ENCODE measurements at places on chromosomes 2 and 18. TPM values are rescaled to one million over a fixed set of nuclear protein-coding genes. Genes with fewer than 3 reads are reported as not detected.

VRK2 gene
- 26.1 TPM for total RNA-seq

ATP6V1B1 gene
- 2.7 TPM for total RNA-seq

POLR1A gene
- total RNA-seq: 20.3 TPM

CTLA4 gene
- total RNA-seq: not detected

NR4A2 gene
- 3.0 TPM for total RNA-seq

TSPYL6 gene
- not detected for total RNA-seq

GPR35 gene
- 0.50 TPM for total RNA-seq

KCNF1 gene
- 47.2 TPM for total RNA-seq

MRPL33 gene
- total RNA-seq: 349 TPM

OTOF gene
- 0.10 TPM for total RNA-seq

EPB41L5 gene
- total RNA-seq: 4.1 TPM

ZNF2 gene
- total RNA-seq: 2.8 TPM

GCG gene
- total RNA-seq: not detected

ALK gene
- total RNA-seq: not detected

UPP2 gene
- total RNA-seq: not detected

NT5C1B gene
- total RNA-seq: not detected

DUSP2 gene
- total RNA-seq: 0.41 TPM

RGPD3 gene
- total RNA-seq: 0.18 TPM

NHEJ1 gene
- total RNA-seq: 15.2 TPM

DCDC2C gene
- total RNA-seq: 0.38 TPM

ABCB11 gene
- total RNA-seq: not detected

IL36B gene
- total RNA-seq: 0.17 TPM

BBS5 gene
- total RNA-seq: 7.3 TPM

BOLL gene
- not detected for total RNA-seq

MROH2A gene
- total RNA-seq: 0.26 TPM

REG3A gene
- total RNA-seq: not detected

GPR75 gene
- 1.6 TPM for total RNA-seq

SLC1A4 gene
- 10.3 TPM for total RNA-seq

UGT1A5 gene
- total RNA-seq: not detected

GALNT3 gene
- not detected for total RNA-seq

RNMT gene
- 17.6 TPM for total RNA-seq

NGEF gene
- total RNA-seq: 20.3 TPM

PRSS56 gene
- 0.21 TPM for total RNA-seq

C2orf78 gene
- not detected for total RNA-seq

CSRNP3 gene
- total RNA-seq: not detected

VAMP5 gene
- not detected for total RNA-seq

PAX8 gene
- 0.85 TPM for total RNA-seq

RASGRP3 gene
- 1.1 TPM for total RNA-seq

CCL20 gene
- 4.2 TPM for total RNA-seq

DOK6 gene
- total RNA-seq: not detected

ANKRD30BL gene
- not detected for total RNA-seq

LRRTM4 gene
- total RNA-seq: not detected

RAB1A gene
- 231 TPM for total RNA-seq

ZSWIM2 gene
- not detected for total RNA-seq

SH2D6 gene
- 1.5 TPM for total RNA-seq

RFX8 gene
- total RNA-seq: not detected

AMER3 gene
- total RNA-seq: not detected

CD302 gene
- total RNA-seq: 2.1 TPM

PLB1 gene
- 2.4 TPM for total RNA-seq

SIX2 gene
- total RNA-seq: 0.97 TPM

INO80C gene
- total RNA-seq: 25.0 TPM

SLC9A4 gene
- not detected for total RNA-seq

All from A549 treated with Mapracorat at 1 μM for 4 hours (cell line).